NCI-H1092 treated with DMSO at 0.1 percent for 48 hours (cell line): ENCODE measurements at places on chromosomes 12 and 14.

DNA sequence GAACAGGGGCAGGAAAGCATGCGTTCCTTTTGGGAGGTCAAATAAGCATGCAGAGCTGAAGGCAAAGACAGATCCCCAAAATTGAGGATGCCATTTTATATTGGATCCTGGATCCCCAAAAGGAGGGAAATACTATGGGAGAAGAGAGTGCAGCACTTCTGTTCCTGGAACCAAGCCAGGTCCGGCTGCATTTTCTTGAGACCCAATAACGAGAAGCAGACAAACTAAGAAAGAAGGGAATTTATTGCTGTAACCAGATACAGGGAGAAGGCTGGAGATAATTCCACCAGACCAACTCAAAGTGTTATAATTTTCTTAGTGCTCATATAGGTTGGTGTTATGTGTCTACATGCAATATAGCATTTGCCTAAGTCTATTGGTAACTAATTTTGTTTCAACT is 60.8 kb downstream of the PDE6H start:
- DNase-seq = no peak

- no peak for DNase-seq
These were observed 214.3 kb downstream of the KIF26A start for GRCh38 chr14:104352493-104353220.

DNA sequence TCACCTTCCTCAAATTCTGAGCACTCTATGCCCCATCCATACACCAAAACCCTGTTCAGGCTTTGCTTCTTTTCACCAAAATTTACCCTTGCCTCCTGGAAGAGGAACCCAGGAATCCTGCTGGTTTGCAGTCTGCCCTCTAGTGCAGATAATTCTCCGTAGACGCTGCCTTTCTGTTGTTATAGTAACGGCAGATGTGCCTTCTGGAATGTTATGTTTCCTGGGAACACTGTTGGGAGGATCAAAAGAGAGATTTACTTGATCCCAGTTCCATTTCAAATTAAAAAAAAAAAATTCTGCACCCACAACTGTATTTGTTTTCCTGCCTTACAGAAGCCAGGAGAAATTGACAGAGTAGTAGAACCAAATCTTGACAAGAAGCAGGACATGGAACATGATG is 104.2 kb upstream of the RMST start:
- no peak for DNase-seq

DNA sequence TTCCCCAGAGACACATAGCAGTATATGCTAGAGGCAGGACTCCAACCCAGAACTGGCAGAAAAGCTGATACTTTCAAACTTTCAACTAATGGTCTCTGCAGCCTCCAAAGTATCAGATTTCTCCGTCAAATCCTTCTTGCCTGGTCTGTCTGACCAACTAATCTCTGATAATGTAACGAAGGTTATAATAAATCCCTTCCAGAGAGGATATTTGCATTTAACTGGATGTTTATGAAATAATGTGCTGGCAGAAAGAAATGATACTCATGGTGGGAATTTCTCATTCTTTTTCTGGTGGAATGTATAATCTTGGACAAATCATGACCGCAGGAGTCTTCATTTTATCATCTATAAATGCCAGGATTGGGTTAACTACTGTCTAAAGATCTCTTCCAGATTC is 860.3 kb downstream of the DIO2 start:
- DNase-seq = no peak

DNA sequence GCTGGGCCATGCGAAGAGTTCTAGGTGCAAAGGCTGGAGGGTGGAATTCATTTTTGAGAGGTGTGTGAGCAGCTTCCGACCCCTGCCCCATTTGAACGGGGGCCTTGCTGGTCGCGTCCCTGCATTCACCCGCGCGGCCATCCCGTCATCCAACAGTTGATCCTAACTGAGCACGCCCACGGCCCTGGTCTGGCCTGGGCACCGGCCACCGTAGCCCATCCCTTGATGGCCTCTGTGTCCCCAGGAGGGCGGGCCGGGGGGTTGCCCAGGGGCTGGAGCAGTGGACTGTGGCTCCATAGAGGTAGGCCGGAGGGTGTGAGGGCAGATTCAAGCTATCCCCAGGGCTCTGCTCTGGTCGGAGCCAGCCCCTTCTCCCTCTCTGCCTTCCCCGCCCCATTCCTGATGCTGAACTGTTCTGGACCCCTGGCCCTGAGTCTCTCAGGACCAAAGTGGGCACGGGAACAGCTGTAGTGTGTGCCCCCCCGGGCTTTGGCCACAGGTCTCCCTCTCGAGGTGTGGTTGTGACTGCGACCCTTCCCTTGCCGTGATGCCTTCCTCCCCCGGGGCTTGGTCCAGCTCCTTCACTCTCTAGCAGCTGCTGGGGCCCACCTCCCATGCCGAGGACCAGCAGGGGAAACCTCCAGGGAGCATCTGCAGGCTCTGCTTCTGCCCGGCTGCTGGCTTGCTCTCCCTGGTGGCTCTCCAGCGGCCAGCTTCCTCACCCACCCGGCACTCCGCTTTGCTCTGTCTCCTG is 9.1 kb downstream of the MEG3 start:
- DNase-seq = no peak

DNA sequence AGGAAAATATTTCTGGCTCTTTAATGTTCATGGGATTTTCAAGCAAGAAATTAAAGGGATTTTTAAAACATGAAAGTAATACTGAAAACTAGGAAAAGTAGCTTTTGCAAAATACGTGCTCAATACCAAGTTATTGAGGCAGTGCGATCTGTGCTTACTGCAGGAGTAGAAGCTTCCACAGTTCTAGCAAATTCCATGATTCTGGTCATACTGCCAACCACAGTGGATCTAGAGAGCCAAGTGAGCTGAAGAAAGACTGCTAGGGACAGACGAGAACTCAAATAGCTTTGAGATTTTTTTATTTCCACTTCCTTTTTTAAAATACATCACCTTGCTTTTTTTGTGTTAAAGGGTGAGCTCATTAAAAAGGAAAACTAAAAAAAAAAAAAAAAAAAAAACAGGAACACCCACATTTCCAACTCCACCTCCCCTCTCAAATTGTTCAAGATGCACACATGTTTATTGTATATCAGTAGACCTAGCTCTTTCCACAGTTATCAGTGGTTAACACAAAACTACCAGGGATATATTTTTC is 26.2 kb downstream of the EGLN3 start:
- DNase-seq = no peak

- no peak for DNase-seq
These were observed 199.7 kb downstream of the EPS8 start for GRCh38 chr12:15589328-15590032.

DNA sequence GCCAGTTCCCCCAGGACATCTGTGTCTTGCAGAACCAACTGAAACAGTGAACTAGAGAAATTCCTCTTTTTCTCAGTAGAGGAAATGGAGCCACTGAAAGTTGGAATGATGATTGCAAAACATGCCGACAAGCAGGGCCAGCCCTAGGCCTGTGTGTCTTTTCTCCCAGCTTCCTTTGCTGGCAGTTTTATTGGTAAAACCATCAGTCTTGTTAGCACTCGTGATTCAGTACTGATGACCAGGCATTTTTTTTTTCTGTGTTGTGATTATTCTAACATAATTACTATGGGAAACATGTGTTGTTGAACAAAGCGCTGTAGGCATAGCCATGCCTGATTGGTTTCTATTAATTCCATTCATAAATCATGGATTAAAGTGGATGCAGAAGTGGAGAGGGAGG is 620.7 kb downstream of the AACS start:
- no peak for DNase-seq

- DNase-seq = no peak
These were observed 20.4 kb downstream of the GALNT9 start for GRCh38 chr12:132308853-132309595.

DNA sequence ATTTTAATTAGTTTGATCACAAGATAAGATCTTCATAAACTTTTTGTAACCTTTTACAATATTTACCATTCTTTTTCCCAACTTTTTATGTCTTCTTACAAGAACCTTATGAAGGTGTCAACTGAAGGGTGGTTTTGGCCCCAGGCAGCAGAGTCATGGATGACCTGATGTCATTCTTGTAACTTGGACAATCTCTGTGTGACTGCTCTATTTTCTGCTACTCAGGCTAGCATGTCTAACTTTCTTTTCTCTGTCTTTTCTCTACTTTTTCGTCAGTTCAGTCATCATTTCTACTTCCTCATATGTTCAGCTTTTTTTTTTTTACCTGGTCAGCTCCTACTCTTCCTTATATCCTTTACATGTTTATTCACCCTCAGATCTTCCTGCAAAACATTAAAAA is 150.7 kb upstream of the PTPRQ start:
- DNase-seq = no peak

- no peak for DNase-seq
These were observed 21.0 kb upstream of the JDP2 start for GRCh38 chr14:75406856-75407255.

GRCh38 chr14:63186453-63186852 is 17.8 kb upstream of the RHOJ start:
- no peak for DNase-seq

DNA sequence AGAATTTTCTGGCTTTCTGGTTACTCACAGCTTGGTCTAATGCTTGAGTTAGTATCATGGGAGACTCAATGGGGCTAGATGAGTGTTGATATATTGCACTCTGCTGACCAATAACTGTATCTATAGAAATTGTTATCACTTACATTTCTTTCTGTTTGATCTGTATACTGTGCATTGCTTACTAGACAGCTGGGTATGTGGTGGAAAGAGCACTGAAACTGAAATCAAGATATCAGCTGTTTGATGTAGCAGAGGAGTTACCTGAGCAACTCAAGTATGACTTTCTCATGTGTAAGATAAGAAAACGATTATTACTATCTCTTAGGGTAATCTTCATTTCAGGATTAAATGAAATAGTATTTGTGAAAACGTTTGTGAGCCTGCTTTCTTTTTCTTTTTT is 183.0 kb downstream of the SLC15A5 start:
- no peak for DNase-seq

GRCh38 chr14:92273166-92273565 is 49.8 kb upstream of the SLC24A4 start:
- DNase-seq = no peak

GRCh38 chr14:60014402-60014801 is 77.3 kb upstream of the PCNX4 start:
- DNase-seq = no peak

GRCh38 chr12:3107071-3107583 is 29.9 kb downstream of the TSPAN9 start:
- DNase-seq = no peak

- no peak for DNase-seq
These were observed 5.7 kb upstream of the SYNE3 start for GRCh38 chr14:95522116-95522515.

DNA sequence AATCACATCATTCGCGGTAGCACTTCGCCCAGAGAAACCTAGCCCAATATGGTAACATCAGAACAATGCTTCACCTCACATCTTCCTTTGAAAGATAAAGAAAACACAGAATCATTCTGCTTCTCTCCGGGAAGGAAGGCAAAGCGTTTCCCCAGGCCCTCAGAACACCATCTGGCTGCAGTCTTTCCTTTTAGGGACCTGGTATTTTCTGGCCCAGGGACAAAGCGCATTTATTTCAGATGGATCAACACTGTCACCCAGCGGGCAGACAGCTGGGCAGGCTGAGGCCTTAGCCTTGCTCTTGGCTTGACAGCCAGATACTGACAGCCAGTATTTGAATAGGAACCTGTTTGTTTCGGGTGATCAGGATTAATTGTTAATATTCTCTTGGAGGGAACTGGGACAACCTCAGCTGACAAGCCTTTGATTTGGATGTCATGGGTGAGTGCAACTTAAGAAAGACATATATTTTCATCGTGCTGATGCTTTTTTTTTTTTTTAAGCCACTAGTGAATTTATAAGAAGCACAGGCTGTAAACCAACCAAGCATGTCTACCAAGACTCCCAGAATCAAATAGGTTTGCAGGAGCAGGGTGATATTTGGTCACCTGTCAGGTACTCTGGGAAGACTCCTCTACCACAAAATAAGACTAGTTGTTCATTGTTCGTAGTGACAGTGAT is 118.9 kb downstream of the VEZT start:
- peak; percentile 86 for DNase-seq
